ENCODE measurements at places on chromosomes 16 and 17.

GRCh38 chr17:2395258-2396181, 5.3 kb downstream of the MNT start:
- DNase-seq = no peak

DNA sequence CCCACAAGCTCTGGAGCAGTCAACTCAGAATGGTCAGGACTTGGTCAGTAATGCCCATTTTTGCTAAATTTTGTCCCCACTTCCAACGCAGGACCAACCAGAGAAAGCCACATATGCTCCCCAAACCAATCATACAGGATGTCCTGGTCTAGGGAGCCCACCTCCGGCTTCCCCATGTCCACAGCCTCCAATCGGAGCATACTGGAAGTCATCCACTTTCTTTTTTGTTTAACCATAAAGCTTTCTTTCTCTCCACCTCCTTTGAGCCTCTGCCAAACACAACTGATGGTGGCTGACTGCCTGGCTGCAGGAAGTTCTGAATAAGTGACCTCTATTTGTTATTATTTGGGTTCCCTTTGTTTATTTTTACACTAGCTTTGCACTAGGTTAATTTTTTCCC, 549.1 kb downstream of the WWOX start:
- no peak for DNase-seq

DNA sequence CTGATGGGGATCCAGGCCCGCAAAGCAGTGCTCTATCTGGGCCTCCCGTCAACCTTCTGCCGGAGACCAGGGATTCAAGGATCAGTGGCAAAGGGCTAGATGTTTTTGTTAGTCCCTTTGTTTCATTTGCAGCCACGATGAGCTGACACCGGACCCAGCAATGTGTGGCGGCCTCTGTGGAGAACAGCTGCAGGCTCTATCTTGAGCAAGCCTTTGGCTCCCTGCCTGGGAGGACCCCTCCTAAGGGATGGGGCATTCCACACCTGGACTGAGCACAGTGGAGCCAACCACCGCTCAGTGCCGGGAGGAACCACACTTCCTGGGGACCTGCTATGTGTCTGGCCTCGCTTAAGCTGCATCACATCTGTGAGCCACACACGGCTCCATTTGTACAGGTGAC, 215.8 kb downstream of the RBFOX3 start:
- DNase-seq = no peak

GRCh38 chr16:71854369-71854948, 8.7 kb downstream of the ATXN1L start:
- no peak for DNase-seq

DNA sequence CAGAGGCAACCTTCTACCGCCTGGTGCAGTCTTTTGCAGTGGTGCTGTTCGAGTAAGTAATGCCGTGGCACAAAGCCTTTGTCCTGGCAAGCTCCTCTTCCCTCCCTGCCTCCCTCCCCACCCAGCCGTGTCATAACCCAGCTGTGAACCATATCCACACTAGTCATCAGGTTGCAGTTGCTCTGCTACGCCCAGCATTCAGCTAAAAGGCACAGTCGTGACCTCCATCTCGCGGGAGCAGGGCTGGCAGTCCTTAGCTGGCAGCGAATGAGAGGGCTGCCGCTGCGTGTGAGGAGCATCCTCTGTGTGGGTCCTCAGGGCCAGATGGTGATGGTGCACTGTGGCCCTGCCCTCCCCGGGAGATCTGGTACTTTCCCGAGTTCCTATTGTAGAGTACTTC, 39.3 kb downstream of the CIBAR2 start:
- no peak for DNase-seq

DNA sequence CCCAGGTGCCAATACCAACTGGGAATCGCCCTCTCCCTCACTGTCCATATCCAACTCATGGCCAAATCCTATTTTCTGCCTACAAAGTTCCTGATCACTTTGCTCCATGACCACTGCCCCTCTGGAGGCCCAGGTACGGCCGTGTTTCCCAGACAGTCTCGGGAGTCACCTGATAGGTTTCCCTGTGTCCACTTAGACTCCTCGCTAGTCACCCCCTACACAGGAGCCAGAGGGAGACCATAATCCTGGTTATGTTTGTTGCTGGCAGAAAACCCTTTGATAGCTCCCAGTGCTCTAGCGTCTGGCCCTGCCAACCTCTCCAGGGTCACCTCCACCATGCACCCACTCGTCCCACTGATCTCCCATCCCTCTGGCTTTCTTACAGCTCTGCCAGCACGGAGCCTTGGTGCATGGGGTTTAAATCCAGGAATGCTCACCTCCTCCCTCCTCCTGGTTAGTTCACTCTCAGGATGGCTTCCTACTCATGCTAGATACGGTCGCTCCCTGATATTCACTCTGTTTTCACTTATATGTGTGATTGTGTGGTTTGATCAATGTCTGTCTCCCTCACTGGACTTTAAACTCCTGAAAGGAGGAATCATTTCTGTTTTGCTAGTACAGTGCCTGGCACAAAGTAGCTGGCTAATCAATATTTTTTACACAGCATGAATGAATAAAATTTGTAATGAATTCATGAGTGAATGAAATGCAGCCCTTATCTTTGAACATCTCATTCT, 7.5 kb upstream of the CALB2 start:
- no peak for DNase-seq

DNA sequence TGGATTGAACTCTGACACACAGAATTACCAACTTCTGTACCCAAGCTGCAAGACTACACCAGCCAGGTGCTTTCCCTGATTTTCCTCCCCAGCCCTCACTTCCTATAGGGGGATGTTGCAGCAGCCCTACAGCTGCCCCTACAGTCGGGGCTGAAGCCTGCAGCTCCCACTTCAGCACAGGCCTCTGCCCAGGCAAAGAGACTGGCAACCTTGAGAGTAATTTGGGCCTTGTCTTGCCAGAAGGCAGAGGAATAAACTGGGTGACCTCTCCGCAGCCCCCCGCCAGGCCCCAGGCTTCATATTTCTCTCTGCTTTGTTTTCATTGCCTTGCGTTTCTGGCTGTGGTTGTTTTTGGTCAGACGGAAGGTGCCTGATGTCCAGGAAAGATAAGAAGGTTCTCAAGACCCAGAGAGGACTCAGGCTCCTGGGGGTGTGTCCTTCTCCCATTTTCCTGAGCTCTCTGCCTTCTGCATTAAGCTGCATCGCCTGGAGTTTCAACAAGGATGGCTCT, 32.0 kb downstream of the SLC6A4 start:
- no peak for DNase-seq

DNA sequence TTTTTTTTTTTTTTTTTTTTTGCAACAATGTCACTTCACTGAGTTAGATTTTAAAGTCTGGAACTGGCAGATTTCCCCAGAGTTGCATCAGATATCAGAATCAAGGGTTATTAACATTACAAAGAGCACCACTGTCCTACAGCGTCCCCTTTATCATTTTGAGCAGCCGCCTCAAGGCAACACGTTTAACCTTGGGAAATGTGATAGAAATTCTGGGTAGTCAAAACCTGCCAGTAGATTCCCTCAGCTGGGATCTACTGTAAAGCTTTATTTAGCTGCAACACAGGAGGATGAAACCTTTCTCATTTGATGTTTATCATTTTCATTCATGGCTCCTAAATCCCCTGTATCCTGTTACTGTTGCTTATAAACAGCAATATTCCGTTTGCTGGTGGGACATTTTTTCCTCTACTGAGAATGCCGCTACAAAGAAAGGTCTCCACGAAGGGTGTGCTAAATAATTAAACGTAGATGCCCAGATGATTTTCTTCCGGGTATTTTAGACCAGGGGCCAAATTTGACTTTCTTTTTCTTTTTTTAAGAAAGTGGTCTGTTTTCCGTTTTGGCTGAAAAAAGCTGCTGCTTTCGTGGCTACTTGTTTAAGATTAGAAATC, 436.1 kb upstream of the GOT2 start:
- no peak for DNase-seq

DNA sequence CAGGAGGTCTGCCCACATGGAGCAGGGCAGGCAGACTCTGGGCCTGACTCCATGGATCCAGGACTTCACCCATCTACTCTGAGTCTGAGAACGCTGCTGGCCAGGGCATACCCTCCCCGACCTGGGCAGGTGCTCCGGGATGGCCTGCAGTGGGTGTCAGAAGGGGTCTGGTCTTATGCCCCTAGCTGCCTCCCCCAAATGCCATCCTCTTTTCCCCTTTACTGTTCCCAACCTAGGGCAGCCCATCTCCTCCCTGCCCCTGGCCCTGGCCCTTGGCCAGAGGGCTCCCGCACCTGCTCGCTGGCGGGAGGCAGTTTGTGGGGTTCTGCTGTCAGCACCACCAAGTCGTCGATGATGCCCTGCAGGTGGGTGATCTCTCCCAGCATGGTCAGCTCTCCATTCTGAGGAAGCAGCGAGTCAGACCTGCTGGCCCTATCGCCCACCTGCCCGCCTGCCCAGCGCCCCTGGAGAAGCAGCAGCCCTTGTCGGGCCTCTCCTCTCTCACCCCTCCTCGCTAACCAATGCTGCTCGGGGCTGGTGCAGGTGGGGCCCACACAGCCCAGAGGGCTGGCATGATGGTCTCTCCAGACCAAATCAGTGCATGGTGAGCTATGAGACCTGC, 8.2 kb downstream of the MTSS2 start:
- no peak for DNase-seq

GRCh38 chr17:75731716-75732498, 10.6 kb downstream of the ITGB4 start:
- no peak for DNase-seq

Data from stimulated activated CD4-positive, alpha-beta T cell treated with anti-CD3 and anti-CD28 coated beads, Interleukin-4, amount 100 ng/mL, for 4 hours (primary cell).